Type B pancreatic cell (in vitro differentiated cells): ENCODE measurements at places on chromosomes 7 and 10. TPM values are rescaled to one million over a fixed set of nuclear protein-coding genes. Genes with fewer than 3 reads are reported as not detected.

Gene KMT2E
- 63.0 and 75.6 TPM in 2 replicates for total RNA-seq

Gene KCNH2
- 8.0 and 10.0 TPM in 2 replicates for total RNA-seq

DNA sequence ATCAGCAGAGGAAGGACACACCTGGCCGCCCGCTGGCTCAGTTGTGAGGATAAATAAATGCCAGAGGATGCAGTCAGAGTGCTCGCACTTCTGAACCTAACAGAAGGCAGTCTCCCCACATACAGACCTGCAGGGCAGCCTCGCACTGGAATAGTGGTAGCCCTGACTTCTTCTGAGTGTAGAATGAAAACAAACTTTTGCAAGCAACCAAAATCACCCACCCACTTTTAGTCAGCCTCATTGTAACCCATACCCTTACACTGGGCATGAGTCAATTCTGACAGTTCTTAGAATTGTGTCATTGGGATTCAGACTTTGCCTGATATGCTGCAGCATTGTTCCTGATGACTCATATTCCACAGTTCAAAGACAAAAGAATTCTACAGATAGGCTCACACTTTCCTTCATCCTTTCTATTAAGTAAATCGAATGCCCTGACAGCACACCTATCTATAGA is 167.0 kb upstream of the CDK1 start:
- peak overlapping the region; percentile 52 for H3K27ac ChIP-seq
- no peak for DNase-seq
- no peak overlapping the region for H3K4me3 ChIP-seq
- peaks cover 23% of the 10 kb centered on the region for H3K4me1 ChIP-seq
- no peaks in the 10 kb centered on the region for H3K36me3 ChIP-seq

DNA sequence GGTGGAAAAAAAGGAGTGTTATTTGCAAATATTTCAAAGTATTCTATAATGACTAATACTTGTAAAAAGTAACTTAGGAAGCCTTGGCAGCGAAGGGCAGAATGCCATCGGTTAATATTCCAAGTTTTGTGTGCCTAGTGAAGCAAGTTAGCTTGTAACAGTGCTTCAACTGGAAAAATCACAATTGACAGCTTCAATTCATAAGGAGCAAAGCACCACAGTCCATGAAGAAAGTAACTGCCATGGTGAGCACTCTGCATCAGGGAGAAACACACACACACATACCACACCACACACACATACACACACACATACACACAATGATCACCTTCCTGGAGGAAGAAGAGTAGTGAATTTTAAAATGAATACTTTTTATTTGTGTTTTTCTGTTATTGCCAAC is 298.3 kb downstream of the CNTNAP2 start:
- no peak overlapping the region for H3K4me3 ChIP-seq
- H3K27ac ChIP-seq, result no peak overlapping the region
- no peaks in the 10 kb centered on the region for H3K36me3 ChIP-seq

GRCh38 chr7:121023683-121024511 is 35.4 kb downstream of the CPED1 start:
- peak overlapping the region; percentile 6 for H3K27ac ChIP-seq
- DNase-seq, result no peak
- no peaks in the 10 kb centered on the region for H3K27me3 ChIP-seq
- peaks cover 11% of the 10 kb centered on the region for H3K36me3 ChIP-seq
- H3K4me3 ChIP-seq, result peak overlapping the region; percentile 48

GRCh38 chr10:42830237-42830636 is 47.6 kb downstream of the BMS1 start:
- H3K36me3 ChIP-seq, result peaks cover 29% of the 10 kb centered on the region
- no peak overlapping the region for H3K27ac ChIP-seq
- H3K4me1 ChIP-seq, result no peaks in the 10 kb centered on the region
- H3K27me3 ChIP-seq, result no peaks in the 10 kb centered on the region
- no peak overlapping the region for H3K4me3 ChIP-seq

DNA sequence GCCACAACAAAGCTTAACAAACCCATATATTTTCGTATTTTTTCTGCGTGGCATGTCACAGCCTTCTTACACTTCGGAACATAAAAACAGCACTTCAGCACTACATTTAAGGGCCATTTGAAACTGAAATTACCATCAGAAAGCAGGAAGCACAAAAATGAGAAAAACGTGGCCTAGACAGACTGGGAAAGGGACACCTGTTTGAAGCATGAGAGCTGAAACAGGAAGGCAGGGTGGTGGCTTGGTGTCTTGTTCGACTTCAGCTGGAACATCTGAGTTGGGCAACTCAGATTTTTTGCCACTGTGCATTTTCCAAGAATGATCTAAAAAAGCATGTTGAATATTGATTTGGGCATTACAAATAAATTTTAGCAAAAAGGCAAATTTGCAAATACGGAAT is 243.2 kb downstream of the ELMO1 start:
- H3K4me3 ChIP-seq, result no peak overlapping the region
- no peak for DNase-seq
- H3K27ac ChIP-seq, result no peak overlapping the region
- no peaks in the 10 kb centered on the region for H3K36me3 ChIP-seq

Gene WDR86
- 13.0 and 83.0 TPM in 2 replicates for total RNA-seq

Gene UPK3BL2
- 19.5 and 19.8 TPM in 2 replicates for total RNA-seq

DNA sequence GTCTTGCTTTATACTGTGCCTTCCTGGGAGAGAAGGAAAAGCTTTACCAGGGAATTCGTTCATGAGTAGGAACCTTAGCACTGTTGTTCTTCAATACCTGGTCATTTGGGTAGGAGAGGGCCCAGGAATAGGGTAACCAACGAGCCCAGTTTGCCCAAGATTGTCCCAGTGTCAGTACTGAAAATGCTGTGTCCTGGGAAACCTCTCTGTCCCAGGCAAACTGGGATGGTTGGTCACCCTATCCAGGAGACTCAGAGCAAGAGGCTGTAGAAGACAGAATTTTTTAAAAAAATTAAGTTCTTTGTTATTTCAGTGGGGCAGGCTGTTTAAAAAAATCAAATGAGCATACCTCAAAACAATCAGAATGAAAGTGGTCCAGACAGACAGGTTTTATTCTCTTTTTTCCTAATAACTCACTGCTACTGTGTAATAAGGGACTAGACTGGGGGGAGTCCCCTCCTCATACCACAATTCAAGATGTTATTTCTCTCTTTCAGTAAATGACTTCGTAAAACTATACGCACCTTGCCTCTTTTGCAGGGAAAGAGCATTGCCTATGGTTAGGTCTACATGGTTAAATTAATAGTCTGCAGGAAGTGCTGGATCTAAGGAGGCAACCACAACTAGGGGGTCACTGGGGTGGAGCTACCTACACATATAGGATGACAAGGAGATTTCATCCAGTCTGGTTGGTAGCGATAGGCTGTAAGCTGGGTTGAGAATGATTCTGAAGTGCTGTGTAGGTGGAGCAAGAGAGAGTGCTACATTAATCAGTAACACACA is 41.1 kb upstream of the FAM133B start:
- H3K27me3 ChIP-seq, result no peaks in the 10 kb centered on the region
- no peak overlapping the region for H3K27ac ChIP-seq
- peaks cover 16% of the 10 kb centered on the region for H3K36me3 ChIP-seq
- peak overlapping the region; percentile 4 for H3K4me3 ChIP-seq

Gene SPDYE16
- 0.19 and 0.51 TPM in 2 replicates for total RNA-seq

Gene ERVW-1
- total RNA-seq, result 0.12 and 1.2 TPM in 2 replicates

Gene UBE2D4
- 11.4 and 16.7 TPM in 2 replicates for total RNA-seq

GRCh38 chr10:97336942-97337831 is 2.7 kb upstream of the FRAT2 start:
- no peak for DNase-seq
- H3K27me3 ChIP-seq, result peaks cover 41% of the 10 kb centered on the region
- peaks cover 6% of the 10 kb centered on the region for H3K36me3 ChIP-seq
- peaks cover 33% of the 10 kb centered on the region for H3K4me1 ChIP-seq
- peak overlapping the region; percentile 98 for H3K27ac ChIP-seq

- H3K36me3 ChIP-seq, result no peaks in the 10 kb centered on the region
- no peak for DNase-seq
- H3K27me3 ChIP-seq, result peaks cover 2% of the 10 kb centered on the region
- peak overlapping the region; percentile 41 for H3K27ac ChIP-seq
- no peak overlapping the region for H3K4me3 ChIP-seq
Measured at GRCh38 chr10:132470410-132471124, 67.0 kb upstream of the INPP5A start.

GRCh38 chr10:29343607-29344038 is 54.8 kb downstream of the LYZL1 start:
- H3K36me3 ChIP-seq, result peaks cover 5% of the 10 kb centered on the region
- H3K27ac ChIP-seq, result no peak overlapping the region
- no peak for DNase-seq
- no peaks in the 10 kb centered on the region for H3K27me3 ChIP-seq

DNA sequence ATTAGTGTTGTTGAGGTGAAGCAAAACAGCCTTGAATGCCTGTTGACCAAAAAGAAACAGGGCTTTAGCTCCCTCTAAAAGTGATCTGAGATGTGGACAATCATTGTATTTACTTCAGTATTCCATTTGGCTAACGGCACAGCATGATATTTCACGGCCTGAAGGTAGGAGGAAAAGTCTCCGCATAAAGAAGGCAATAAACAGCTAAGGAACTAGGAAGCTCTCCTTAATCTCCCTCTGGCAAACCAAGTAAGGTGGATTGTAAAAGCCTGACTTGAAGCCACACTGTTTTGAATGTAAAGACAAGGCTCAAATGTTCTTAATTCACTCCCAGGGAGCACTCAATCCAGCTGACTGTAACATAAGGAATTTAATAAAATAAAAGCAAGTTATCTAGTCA is 160.0 kb upstream of the ZNF804B start:
- no peak for DNase-seq
- H3K27me3 ChIP-seq, result peaks cover 27% of the 10 kb centered on the region
- H3K4me1 ChIP-seq, result no peaks in the 10 kb centered on the region
- H3K4me3 ChIP-seq, result no peak overlapping the region

DNA sequence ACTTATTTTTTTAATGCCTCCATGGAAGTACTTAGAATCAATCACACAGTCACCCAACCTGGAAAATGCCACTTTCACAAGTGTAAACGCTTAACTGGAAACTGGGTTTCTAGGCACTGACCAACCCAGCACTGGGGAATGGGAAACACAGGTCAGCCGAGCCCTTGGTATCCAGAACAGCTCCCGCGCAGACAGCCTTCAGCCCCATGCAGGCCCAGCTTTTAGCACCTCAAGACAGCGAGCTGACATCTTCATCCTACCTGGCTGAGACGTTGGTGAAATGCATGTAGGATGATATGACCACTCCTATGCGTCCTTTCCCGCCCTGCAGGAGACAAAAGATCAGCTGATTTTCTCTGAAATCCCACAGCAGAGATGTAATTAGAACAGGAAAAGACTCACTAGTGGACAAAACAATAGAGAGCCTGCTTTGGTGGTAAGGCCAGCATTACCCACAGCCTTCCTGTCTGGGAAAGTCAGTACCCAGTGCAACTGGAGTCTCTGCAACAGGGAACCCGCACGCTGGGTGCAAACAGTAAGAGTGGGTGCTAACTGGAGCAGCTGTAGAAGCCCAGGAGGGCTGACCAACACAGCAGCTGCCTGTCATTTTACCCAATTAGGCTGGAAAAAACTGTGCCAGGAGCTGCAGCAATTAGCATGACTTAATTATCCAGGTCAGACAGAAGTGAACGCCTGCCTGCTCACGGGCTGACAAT is 153.7 kb downstream of the TNS3 start:
- DNase-seq, result no peak
- H3K4me3 ChIP-seq, result no peak overlapping the region
- no peaks in the 10 kb centered on the region for H3K27me3 ChIP-seq
- H3K36me3 ChIP-seq, result peaks cover 37% of the 10 kb centered on the region

DNA sequence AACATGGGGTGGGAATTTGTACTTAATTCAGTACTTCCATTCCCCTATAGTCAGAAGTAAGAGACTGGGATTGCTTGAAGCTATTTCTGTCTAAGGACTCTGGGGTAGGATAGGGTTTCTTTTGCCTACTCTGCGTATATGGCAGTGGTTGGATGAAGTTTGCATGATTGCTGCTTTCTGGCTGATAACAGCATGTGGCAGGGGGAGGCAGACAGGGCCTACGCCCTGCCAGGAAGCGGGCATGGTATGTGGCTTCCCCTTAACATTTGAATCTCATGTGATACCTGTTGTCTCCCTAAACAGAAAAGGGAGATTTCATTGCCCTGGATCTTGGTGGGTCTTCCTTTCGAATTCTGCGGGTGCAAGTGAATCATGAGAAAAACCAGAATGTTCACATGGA is 57.1 kb downstream of the TACR2 start:
- no peak overlapping the region for H3K27ac ChIP-seq
- no peaks in the 10 kb centered on the region for H3K36me3 ChIP-seq
- peaks cover 17% of the 10 kb centered on the region for H3K4me1 ChIP-seq

Gene LRRD1
- total RNA-seq, result 0.19 TPM in 1 of 2 replicates, not detected in the other

- H3K4me1 ChIP-seq, result peaks cover 39% of the 10 kb centered on the region
- peaks cover 18% of the 10 kb centered on the region for H3K36me3 ChIP-seq
- DNase-seq, result peak; percentile 79
- H3K27me3 ChIP-seq, result peaks cover 3% of the 10 kb centered on the region
- H3K27ac ChIP-seq, result peak within 1 kb of the TSS; percentile 92
Measured at GRCh38 chr10:126904818-126905701, at the start of gene DOCK1. Gene DOCK1 (plus strand): TSS chr10:126905428. CDS start chr10:126905518, 90 bp downstream.

- DNase-seq, result no peak
- H3K36me3 ChIP-seq, result peaks cover 6% of the 10 kb centered on the region
- H3K27ac ChIP-seq, result no peak overlapping the region
Measured at GRCh38 chr7:122691569-122692235, 7.2 kb downstream of the RNF133 start.

DNA sequence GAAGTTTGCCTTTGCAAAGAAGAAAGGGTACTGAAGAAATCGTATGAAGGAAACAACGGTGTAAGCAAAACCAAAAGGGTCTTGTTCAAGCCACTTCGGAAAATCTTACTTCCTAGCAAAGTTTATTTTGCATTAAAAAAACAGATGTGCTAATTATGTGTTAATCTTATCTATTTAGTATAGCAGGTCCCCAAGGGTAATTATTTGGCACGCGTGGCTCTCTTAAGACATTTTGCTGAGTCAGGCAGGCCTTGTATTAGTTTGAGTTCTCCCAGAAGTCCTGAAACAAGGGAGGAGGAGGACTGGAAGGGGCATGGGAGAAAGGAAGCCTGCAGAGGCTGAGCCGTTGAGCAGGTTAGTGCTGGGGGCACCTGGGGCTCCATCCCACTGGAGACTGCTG is 44.9 kb downstream of the TMEM178B start:
- no peaks in the 10 kb centered on the region for H3K36me3 ChIP-seq
- H3K4me1 ChIP-seq, result no peaks in the 10 kb centered on the region
- DNase-seq, result no peak
- no peak overlapping the region for H3K4me3 ChIP-seq
- H3K27ac ChIP-seq, result no peak overlapping the region

DNA sequence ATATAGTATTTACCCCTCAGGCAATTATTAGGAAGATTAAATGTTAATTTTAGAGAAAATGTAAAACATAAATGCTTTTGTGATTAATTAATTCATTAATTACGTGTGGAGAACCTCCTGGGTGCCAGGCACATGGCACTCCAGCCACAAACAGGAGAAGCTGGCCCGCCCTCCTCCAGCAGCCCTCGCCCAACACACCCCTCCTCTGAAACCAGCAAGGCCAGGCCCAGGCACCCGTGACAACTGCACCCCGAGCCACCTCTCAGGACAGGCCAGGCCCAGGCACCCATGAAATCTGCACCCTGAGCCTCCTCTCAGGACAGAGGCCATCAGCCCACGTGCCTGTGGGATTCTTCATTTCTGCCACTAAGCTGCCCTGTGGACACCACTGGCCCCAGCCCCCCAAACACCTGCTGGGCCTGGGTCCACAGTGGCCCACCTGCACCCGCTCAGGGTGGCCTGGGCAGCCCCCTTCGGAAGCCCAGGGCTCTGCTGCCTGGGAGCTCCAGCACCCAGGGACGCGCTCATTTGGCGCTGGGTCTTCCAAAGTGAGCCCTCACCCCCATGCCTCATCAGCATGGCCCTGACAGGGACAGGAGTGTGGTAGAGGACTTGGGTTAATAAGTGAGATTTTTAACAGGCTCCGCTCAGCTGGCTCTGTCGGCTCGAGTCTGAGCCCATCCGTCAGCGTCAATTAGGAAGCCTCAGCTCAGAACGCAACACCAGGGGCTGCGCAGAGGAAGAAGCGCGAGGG is 482.1 kb downstream of the DNAJB6 start:
- DNase-seq, result no peak
- peaks cover 5% of the 10 kb centered on the region for H3K27me3 ChIP-seq
- H3K4me1 ChIP-seq, result peaks cover 7% of the 10 kb centered on the region
- H3K4me3 ChIP-seq, result no peak overlapping the region
- H3K36me3 ChIP-seq, result no peaks in the 10 kb centered on the region
